Large intestine (tissue), 12 donors: ENCODE measurements at places on chromosomes 3 and 15.

GRCh38 chr3:153757839-153758238 is 363.4 kb upstream of the ARHGEF26 start:
- no peak for DNase-seq

DNA sequence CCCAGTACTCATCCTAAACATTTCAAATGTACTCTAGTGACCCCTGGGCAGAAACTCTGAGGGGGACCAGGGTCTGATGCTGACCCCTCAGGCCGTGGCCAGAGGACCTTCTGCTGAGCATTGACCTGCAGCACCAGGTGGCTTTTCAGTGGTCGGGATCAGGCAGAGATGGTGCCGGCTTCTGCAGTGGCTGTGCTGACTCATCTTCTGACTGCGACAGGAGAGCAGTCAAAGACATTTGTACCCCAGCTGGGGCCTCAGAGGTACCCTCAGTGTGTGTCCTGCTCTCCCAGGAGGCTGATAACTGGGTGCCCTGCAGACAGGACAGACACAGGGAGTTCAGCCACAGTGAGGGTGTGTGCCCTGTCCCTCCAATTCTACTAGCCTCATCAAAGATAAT is 36.6 kb upstream of the IQCF6 start:
- no peak for DNase-seq

- DNase-seq = no peak
Observed at GRCh38 chr3:86954226-86954625, 36.7 kb downstream of the VGLL3 start.

DNA sequence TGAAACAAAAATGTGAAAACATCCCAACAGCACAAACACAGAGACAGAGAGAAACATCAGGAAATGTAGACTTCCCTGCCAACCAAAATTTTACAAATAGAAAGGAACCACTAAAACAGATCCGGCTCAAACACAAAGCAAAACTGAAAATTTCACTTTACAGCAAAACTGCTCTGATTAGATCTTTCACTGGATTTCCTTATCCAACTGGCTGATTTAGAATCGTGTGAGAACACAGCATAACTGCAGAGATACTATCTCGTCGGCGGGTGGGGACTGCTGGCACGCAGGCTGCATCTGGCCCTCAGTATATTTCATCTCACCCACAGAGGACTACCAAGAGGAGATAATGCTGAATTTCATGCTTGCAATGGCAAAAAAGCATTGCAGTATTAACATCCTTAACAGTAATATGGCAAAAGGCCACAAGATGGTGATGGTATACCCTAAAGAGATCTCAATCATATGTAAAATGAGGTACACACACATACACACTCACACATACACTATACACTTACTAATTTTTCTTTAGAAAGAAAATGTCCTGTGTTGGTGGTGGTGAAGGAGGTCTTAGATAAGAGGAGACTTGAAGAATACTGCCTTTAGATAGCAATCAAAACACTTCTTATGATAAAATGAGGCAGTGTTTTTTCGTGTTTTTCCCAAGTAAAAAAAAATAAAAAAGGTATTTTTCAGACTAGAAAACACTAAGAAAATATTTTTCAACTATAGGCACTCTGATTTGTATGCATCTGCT is 10.6 kb upstream of the LEO1 start:
- DNase-seq = peak; percentile 47

DNA sequence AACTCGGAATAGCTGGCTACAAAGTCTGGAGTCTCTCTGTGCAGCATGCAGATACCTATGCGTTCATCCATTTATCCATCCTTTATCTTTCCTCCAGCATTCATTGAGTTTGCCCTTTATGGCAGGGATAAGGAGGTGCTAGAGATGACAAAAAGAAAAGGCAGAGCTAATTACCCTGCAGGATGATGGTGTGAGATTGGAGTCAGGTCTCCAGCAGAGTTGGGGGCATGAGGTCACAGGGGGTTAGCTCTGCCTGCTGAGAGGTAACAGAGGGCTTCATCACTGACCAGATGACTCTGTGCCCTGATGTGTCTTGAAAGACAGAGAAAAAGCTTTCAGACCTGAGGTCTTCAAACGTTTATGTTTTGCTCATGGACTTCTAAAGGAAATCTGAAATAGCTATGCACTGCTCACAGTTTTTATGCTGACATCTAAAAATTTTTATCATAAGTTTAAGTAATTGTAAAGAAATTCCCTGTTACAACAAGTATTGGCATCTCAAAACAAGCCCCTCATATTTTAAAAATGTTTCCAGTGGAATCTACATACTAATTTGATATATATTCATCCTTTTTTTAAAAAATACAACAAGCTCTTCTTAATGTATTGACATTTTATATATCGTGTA is 132.3 kb upstream of the ANKRD28 start:
- no peak for DNase-seq

GRCh38 chr3:49015765-49016164 is 2.6 kb downstream of the DALRD3 start:
- DNase-seq = no peak

- DNase-seq = peak; percentile 29
Observed at GRCh38 chr3:155065537-155065936, 14.6 kb upstream of the MME start.

GRCh38 chr3:160927620-160928019 is 171.6 kb downstream of the PPM1L start:
- DNase-seq = no peak

DNA sequence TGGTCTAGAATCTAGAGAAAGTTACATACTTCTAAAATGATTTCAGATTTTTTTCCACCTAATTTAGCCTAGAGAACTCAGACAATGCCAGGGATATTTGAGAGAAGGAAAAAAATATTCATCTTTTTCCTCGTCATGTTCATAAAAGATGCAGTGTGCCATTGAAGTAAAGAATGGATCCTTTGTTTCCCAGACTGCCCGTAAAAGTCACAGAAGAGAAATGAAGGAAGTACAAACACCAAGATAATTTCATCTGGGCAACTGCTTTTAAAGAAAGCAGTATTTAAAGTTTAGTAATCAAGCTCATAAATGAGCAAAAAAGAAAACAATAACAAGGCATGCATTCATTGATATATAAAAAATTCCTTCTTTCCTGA is 47.2 kb downstream of the TTC23 start:
- DNase-seq = no peak

- no peak for DNase-seq
Observed at GRCh38 chr15:101293122-101293521, 1.9 kb downstream of the SNRPA1 start.

GRCh38 chr3:177085794-177086193 is 111.5 kb downstream of the TBL1XR1 start:
- DNase-seq = no peak

DNA sequence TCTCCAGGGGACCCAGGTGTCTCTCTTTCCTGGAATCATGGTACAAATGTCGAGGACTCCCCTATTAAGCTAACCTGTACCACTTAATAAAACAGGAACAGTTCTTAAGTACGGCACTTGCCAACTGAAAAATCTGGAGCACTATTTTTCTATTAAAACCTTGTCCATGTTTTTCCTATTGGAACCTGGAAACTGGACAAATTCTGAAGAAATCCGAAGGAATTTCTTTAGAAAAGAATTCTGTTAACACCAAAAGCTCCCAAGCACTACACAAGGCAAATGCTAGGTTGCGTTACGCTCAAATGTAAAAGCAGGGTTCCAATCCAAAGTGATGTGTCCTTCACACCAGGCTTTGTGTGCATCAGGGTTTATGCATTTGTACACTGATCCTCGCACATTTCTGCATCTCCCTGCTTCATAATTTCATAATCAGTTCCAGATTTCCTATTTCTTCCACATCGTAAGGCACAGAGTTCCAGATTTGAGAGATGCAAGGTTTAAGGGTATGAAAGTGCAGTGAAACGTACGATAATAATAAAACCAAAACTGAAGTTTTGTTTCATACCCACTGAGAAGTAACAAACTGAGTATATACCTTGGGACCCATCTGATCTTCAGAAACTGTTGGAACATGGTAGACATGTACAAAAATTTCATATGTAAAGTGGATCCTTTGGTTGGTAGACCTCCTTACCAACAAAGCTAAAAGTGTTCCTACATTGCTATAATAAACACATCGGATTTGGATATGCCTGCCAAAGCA is 132.1 kb upstream of the WNT5A start:
- no peak for DNase-seq

DNA sequence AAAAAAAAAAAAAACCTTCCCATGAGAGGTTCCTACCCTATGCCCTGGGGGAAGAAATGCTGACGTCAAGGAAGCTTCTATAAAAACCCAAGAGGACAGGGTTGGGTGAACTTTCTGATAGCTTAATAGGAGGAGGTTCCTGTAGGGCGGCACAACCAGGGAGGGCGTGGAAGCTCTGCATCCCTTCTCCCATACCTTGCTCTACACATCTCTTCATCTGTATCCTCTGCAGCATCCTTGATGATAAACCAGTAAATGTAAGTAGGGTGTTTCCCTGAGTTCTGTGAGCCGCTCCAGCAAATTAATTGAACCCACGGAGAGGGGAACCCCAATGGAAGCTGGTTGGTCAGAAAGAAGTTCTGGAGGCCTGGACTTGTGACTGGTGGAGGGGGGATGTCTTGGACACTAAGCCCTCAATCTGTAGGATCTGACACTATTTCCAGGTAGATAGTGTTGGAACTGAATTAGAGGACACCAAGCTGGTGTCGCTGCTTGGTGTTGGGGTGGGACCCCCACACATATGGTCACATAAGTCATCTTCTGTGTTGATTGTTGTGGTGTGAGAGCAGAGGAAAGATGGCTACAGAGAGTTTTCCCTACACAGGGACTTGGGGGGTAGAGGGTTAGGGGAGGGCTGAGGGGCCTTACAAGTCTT is 91.5 kb downstream of the ST6GAL1 start:
- no peak for DNase-seq
